ENCODE measurements at places on chromosomes 12 and 14. TPM values are rescaled to one million over a fixed set of nuclear protein-coding genes. Genes with fewer than 3 reads are reported as not detected.

Gene FKBP3
- polyA plus RNA-seq, result 153 TPM

Gene MFAP5
- polyA plus RNA-seq, result 0.72 TPM

Gene KRT85
- 0.12 TPM for polyA plus RNA-seq

Gene FOXA1
- 6.9 TPM for polyA plus RNA-seq

Gene TAS2R50
- polyA plus RNA-seq, result not detected

Gene AKAP5
- 1.4 TPM for polyA plus RNA-seq

Gene PDE6H
- not detected for polyA plus RNA-seq

Gene CATSPERB
- polyA plus RNA-seq, result 0.05 TPM

Gene NGB
- polyA plus RNA-seq, result not detected

Gene TMEM132C
- 5.6 TPM for polyA plus RNA-seq

Gene PNP
- polyA plus RNA-seq, result 96.7 TPM

Gene LRP1-AS
- polyA plus RNA-seq, result 0.53 TPM

Gene SERPINA1
- polyA plus RNA-seq, result 81.2 TPM

Measured in left renal pelvis (tissue), 4 donors.